ENCODE measurements at places on chromosomes 13 and 19.

- DNase-seq, result no peak
Observed at GRCh38 chr13:79393564-79394249, 12.3 kb downstream of the RBM26 start.

GRCh38 chr13:30792285-30793000 lies 57.1 kb downstream of the ALOX5AP start:
- DNase-seq, result no peak

DNA sequence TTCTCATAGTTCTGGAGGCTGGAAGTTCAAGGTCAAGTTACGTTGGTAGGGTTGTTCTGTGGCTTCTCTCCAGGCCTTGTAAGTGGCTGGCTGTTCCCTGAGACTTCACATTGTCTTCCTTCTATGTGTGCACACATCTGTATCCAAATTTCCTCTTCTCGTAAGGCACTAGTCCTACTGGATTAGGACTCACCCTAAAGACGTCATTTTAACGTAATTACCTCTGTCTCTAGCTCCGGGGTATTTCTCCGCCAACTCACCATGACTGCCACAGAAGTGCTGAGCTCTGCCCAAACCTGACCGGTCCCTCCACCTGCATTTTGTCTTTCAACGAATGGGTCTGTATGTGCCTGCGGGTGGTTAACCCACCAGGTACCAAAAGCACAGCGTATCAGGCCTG lies 8.7 kb upstream of the SYDE1 start:
- DNase-seq, result no peak

- peak; percentile 49 for DNase-seq
Observed at GRCh38 chr19:29467824-29468401, 57.9 kb upstream of the VSTM2B start.

GRCh38 chr19:3413796-3414327 lies 47.5 kb downstream of the NFIC start:
- DNase-seq, result no peak

GRCh38 chr19:46823049-46823448 lies 27.6 kb downstream of the AP2S1 start:
- no peak for DNase-seq

- no peak for DNase-seq
Observed at GRCh38 chr19:38287604-38288003, 16.4 kb upstream of the C19orf33 start.

- DNase-seq, result no peak
Observed at GRCh38 chr19:35055715-35056179, 14.2 kb downstream of the HPN start.

DNA sequence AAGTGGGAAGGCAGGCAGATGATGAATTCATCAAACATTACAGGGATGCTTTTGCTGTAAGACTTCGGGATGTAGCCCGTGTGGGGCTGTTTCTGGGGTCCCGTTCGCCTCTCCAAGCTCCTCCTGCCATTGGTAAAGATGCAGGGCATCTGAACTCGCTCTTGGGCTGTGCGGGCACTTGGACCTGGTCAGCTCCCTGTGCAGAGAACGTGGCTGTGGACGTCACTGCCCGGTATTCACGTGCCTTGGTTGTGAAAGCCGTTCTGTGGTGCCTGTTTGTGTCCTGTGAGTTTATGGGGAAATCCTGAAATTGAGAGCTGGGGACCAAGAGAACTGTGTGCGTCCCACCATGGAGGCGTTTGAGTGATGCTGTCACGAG lies 5.4 kb downstream of the TFDP1 start:
- no peak for DNase-seq

DNA sequence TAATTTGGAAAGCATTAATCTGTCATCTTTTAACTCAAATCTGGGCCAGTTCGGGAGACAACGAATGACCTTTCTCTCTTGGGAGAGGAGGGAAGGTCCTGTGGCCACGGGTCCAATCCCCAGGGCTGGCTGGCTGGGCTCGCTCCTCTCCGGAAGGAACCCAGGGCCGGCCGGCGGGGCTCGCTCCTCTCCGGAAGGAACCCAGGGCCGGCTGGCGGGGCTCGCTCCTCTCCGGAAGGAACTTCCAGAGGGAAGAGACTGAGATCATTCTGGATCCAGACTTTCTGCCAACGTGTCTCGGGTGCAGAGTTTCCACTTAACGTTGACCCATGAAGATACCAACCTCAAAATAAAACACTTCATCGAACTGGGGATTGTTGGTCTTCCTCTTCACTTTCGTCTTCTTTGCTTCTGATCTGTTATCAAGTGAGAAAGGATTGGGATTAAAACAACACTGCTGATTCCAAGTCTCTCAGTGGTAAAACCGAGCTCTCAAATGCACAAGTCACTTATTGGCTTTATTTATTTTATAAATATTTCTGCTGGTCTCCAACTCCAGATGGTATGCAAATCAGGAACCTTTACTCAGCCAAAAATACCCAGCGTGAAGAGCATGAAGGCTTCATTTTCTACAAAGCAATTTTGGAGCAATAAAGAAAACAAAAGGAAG lies 53.3 kb upstream of the C13orf46 start:
- DNase-seq, result no peak

- no peak for DNase-seq
Observed at GRCh38 chr19:38737281-38737865, 6.9 kb downstream of the CAPN12 start.

DNA sequence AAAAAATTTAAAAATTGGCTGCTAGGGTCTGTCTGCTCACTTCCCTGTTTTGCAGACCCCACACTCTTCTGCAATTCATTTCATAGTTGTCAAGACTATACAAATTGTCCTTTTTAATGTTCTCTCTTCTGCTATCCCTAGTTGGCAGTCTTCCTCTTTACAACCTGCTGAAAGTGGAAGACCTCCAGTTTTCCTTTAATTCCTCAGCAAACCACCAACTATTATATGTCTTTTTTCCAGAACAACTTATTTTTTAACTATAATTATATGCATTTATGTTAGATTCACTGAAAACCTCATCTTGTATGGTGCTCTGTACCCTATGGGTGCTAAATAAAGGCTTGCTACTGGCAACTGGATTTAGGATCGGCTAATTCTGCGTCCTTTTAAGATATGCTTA lies 1.1 kb upstream of the PHF11 start:
- no peak for DNase-seq

- DNase-seq, result no peak
Observed at GRCh38 chr19:28987177-28987576, 225.8 kb downstream of the UQCRFS1 start.

GRCh38 chr19:2154587-2155075 lies 3.3 kb upstream of the AP3D1 start:
- no peak for DNase-seq

GRCh38 chr13:30978981-30979956 lies 46.8 kb downstream of the TEX26 start:
- no peak for DNase-seq

DNA sequence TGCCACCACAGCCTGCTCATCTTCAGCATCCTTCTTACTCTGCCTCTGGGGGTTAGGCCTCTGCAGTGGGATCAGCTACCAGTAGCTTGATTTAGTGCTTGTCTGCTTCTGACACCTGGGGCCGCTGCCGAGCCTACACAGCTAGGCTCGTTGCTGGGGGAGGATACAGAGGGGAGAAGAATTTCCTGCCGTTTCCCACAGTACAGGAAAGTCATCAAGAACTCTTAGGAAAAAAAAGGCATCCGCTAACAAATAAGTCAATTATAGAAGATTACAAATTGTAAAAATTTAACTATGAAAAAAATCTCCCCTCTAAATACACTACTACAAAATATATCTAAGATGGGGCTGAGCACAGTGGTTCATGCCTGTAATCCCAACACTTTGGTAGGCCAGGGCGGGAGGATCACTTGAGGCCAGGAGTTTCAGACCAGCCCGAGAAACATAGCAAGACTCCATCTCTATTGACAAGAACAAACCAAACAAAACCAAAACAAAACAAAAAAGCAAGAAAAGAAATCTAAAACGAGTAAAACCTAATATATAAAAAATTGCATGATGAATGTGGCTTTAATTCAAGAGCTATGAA lies 26.7 kb downstream of the LATS2 start:
- no peak for DNase-seq

- no peak for DNase-seq
Observed at GRCh38 chr13:88136098-88136790, 465.1 kb downstream of the SLITRK5 start.

- no peak for DNase-seq
Observed at GRCh38 chr13:28533125-28533436, 38.2 kb upstream of the FLT1 start.

GRCh38 chr13:86689911-86690310 lies 890.7 kb upstream of the SLITRK6 start:
- no peak for DNase-seq

DNA sequence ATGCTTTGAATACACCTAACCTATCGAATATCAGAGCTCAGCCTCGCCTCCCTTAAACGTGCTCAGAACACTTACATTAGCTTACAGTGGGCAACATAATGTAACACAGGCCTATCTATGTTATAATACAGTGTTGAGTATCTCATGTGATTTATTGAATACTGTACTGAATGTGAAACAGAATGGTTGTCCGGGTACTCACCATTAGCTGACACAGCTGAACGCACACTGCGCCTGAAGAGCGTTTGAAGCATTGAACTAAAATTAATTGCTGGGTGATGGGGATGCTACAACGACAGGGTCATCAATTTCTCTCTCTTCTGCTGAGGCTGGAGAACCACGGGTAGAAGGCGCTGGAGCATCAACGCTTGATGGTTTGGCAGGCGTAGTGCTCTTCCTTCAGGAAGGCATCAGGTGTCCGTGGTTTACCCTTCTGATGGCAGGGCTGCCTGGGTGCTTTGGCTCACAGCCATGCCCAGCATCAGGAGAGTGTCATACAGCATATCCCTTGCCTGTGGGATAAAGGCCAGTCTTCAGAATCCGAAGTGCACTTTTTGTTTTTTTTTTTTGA lies 46.9 kb upstream of the UBE2L5 start:
- DNase-seq, result no peak

- DNase-seq, result no peak
Observed at GRCh38 chr13:75506018-75506417, 24.0 kb upstream of the TBC1D4 start.

DNA sequence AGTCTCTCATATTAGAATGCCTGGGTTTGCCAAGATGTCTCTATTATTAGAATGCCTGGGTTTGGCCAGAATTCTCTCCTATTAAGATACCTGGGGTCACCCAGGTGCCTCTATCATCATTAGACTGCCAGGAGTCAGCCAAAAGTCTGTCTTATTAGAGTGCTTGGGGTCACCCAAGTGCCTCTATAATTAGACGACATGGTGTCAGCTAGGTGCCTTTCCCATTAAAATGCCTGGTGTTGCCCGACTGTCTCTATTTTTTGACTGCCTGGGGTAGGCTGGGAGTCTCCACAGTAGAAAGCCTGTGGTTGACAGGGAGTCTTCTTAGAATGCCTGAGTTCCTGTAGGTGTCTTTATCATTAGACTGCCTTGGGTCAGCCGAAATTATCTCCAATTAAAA lies 1536.6 kb downstream of the UQCRFS1 start:
- no peak for DNase-seq

DNA sequence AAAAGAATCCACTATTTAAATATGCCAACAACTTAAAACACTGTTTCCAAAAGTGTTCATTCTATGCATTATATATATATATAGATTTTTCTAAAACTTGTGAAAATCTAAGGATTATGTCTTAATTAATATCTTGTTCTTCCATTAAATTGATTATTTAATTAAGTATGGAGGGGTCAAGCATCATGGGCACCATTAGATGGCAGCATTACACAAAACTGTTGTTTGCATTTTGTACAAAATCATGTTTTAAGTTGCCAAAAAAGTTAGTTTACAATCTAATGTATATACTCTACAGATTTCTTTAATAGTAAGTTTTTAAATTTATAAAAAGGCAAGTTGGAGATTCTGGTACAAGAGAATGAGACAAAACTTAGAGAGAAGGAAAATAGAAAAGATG lies 213.2 kb upstream of the EDNRB start:
- DNase-seq, result no peak

DNA sequence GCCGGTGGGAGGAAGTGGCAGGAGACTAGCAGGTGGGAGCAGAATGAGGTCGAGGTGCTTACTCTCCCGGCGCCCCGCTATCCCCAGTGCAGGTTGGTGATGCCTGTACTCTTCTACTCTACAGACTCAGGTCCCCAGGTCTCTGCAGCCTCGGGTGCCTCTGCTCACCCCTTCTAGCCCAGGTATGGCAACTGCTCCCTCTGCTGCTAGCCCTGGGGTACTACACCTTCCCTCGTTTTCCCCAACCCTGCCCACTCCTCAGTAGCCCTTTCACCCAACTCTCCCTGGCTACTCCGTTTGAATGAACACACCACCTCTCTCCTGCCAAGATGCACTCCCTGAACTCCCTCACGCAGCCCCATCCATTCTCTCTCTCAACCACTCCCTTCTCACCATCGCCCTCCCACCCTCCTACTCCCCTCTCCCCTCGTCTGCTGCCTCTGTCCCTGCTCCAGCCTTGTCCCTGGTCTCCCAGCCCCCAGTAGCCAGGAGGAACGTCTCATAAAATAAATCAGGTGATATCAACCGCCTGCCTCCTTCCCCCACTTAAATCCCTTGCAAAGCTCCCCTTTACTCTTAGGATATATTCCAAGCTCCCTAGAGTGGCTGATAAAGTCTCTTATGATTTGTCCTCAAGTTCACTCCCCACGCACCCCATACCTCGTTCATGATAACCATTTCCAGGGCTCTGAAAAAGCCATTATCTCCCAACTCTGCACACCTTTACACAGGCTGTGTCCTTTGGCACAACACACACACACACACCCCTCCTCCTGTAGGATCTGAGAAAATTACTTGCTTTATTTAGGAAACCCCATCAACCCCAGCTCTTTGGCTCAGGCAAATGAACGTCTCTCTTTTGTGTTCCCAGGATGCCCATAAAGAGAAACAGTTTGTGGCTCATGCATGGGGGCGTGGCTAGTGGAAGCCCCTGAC lies 8.2 kb upstream of the MEIS3 start:
- DNase-seq, result peak; percentile 87

GRCh38 chr13:25702386-25702785 lies 330.6 kb downstream of the ATP8A2 start:
- no peak for DNase-seq

DNA sequence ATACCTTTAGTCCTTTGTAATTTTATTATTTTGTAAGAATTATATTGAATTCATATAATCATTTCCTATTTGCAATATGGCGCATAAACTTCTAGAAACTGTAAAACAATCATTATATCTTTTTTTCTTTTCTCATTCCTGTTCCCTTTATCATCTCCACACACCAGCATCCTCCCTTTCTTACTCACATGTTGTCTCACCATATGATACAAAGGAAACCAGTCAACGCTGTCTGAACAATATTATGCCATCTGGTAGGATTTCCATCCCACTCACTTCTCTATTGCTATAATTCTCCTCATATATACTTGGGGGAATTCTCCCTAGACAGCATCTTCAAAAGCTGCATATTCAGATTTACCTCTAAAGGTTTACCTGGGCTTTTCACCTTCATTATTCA lies 389.8 kb downstream of the NDFIP2 start:
- DNase-seq, result no peak

DNA sequence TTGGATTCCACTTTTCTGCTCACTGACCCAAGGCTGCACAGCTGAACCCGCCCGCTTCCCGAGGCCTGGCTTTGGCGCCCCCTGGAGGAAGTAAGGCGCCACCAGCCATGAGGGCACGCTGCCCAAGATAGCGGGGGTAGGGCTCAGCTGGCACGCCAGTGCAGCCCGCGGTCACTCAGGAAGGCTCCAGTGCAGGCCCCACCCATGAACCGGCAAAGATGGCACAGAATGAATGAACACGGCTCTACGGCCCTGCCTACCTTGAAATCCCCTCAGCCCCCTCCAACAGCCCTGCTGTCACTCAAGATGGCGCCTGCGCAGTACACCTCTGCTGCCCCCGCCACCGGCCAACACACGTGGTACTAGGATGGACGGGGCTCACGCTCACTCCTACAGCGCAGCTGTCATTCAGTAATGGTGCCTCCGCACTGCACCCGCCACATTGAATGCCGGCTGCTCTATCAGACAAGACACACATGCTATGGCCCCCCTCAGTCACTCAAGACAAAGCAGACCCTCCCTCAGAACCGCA lies 3.0 kb downstream of the PEG3 start:
- DNase-seq, result no peak
